ENCODE measurements at places on chromosomes 4 and X. TPM values are rescaled to one million over a fixed set of nuclear protein-coding genes. Genes with fewer than 3 reads are reported as not detected.

FRMPD3 gene
- not detected for total RNA-seq

INTS12 gene
- 24.0 TPM for total RNA-seq

CLNK gene
- not detected for total RNA-seq

SOD3 gene
- 10.7 TPM for total RNA-seq

Measured in esophagus squamous epithelium (tissue), 5 donors.